ENCODE measurements at places on chromosomes 6 and 20.

DNA sequence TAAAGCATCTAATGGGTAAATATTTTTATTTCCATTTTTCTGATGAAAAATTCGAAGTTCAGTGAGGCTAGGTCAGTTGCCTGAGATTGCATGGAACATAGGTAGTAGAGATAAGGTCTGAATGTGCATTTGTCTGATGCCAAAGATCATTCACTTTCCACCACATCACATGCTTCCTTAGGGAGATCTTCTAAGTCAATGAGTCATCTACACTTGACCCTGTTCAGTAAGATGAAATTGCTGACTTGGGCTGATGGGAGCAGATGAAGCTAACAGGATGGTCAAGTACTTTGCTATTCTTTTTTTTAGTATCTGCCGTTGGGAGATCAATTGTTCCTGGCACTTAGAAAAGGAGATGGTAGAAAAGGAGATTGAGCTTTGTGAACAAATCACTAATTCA, 511.3 kb downstream of the PHF3 start:
- DNase-seq, result no peak

DNA sequence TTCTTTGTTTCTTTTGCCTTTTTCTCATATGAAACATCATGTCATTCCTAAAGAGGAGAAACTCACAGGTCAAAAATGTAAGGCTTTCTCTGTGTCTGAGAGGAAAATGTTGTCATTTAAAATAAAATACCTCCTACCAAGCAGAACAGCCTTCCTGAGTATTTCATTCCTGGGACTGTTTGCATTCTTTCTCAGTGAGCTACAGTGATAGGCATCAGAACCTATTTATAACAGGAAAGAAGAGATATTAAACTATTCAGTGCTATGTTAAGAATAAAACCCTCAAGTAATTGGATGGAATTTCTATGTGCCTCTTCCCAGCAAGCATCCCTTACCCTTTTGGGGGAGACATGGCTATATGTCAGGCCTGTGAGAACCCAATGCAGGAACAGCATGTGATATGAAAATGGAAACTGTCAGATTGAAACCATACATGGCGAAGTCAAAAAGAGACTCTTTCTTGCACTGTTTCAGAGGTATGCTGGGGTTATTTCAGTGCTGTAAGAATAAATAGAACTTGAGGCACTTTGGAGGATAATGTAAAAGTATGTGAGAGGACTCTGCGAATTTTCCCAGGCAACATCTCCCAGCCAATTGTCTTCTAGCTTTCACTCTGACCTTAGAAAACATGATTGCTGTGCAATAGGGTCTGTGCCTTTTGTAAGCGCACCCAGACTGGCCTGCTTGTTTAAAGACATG, 133.8 kb upstream of the CCN2 start:
- no peak for DNase-seq

DNA sequence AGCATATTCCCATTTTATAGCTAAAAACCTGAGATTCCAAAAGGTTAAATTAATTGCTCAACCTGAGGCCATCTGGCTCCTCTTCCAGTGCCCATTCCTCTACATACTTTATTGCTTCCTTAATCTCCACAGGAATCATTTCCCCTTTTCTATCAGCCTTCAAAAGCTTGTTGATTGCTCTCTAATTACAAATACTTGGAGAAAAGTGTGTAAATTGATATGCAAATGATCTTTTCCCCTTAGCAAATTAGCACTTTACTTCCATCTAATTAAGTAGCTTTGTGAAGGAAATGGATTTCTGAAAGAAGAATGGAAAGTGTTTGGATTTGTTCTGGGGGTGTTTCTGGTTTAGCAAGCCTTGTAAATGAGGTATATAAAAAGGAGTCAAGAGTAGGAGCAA, 323.3 kb downstream of the GRIK2 start:
- no peak for DNase-seq

- peak; percentile 72 for DNase-seq
Observed at GRCh38 chr6:51844336-51844735, 243.1 kb downstream of the PKHD1 start.

GRCh38 chr6:85449388-85449817, 480 bp upstream of the NT5E start:
- peak; percentile 20 for DNase-seq

DNA sequence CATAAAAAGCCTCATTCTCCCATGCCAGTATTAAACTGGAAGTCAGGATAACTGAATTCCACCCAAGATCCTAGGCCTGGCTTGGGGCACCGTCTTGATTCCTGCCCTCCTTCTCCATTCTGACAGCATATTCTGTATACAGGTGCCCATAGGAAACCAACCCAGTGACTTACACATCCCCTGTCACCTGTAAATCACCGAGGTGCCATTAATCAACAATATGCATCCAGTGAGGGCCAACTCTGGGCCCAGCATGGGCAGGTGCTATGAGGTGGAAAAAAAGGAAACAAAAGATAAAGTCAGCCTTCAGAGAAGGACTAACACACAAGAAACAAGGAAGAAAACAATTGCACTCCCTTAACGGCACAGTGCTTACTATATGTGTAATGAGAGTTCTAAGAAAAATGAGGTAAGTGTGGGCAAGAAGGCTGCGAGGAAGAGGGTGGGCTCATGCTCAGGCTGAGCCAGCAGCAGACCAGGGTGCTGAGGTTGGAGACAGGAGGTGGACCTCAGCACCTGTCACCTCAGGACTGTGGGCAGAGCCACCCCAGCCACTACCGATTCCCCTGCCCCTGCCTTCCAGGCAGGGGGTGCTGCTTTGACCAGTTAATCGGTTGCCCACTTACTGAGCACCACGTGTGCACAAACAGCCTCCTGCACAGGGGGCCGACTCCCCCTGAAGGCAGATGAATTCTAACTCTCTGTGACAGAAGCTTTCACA, 105.9 kb downstream of the TRERF1 start:
- no peak for DNase-seq

DNA sequence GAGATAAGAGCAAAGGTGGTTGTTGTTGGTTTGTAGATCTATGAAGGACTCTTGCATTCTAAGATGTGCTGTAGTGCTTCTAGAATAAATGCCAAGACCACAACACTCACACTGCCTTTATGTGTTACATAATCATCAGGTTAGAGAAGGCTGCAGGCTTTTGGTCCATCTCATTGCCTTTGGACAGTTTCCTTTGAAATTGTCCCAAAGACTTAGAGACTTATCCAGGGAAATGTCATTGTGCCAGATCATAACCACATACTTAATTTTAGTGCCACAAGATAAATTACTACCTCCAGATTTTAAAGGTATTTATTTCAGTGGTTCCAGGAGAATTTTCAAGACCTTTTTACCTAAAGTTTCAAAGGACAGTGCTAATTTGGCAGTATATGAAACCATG, 666.6 kb upstream of the CITED2 start:
- no peak for DNase-seq

- no peak for DNase-seq
Observed at GRCh38 chr20:8248051-8248450, 116.0 kb downstream of the PLCB1 start.

DNA sequence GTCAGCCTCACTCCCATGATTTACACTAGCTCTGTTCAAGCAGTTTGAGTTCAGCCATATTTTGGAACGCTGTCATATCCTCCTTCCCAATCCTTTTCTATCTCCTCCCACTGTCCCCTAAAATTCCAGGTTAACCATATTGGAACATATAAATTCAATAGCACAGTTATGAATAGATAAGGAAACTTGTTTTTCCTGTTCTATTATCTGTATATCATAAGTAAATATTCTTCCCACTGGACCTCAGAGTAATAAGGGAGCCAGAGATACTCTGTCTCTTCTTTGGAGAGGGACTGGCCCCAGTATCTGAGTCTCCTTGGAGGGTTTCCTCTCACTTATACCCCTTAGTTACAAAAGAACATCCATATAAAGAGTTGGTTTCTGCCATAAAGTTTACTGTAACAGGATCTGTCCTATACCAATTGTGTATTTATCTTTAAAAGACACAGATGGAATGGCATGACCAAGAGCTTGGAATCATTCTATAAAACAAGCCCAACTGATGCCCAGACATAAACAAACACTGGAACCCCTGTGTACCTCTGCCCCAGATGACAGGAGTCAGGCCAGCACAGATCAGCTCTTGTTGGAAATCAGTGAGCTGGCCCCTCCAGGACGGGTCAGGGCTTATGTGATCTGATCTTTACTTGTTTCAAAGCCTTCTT, 67.1 kb downstream of the EPB41L2 start:
- no peak for DNase-seq

GRCh38 chr6:137700751-137701477, 166.1 kb upstream of the TNFAIP3 start:
- no peak for DNase-seq

GRCh38 chr6:42788671-42789070, 6.8 kb downstream of the BICRAL start:
- DNase-seq, result no peak

GRCh38 chr6:113651120-113651519, 206.0 kb upstream of the MARCKS start:
- DNase-seq, result no peak

All from BE2C (cell line).